ENCODE measurements at places on chromosomes 5 and 9.

- H3K36me3 ChIP-seq, result no peaks in the 10 kb centered on the region
- no peak for DNase-seq
- no peaks in the 10 kb centered on the region for H3K4me1 ChIP-seq
- no peak overlapping the region for H3K27ac ChIP-seq
These were observed 21.9 kb upstream of the TXN start for GRCh38 chr9:110278080-110278707.

DNA sequence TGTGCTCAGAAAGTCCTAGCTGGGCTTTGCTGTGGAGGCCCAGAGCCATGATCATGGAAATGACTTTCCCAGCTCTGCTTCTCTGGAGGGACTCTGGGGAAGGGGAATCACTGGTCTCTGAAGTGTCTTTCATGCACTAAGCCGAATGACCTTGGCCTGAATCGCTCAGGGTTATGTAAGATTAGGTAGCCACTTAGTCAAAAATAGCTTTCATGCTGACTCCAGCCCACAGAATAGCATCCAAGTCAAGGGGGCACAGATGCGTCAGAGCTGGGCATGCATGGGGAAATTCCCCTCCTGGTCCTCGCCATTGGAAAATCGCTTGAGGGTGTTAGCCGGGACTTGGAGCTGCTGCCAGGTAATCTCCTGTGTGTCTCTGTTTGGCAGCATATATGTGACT is 36.1 kb upstream of the PPARGC1B start:
- no peak overlapping the region for H3K4me3 ChIP-seq
- DNase-seq, result no peak
- no peaks in the 10 kb centered on the region for H3K4me1 ChIP-seq
- no peaks in the 10 kb centered on the region for H3K27me3 ChIP-seq
- H3K36me3 ChIP-seq, result no peaks in the 10 kb centered on the region
- H3K27ac ChIP-seq, result no peak overlapping the region

DNA sequence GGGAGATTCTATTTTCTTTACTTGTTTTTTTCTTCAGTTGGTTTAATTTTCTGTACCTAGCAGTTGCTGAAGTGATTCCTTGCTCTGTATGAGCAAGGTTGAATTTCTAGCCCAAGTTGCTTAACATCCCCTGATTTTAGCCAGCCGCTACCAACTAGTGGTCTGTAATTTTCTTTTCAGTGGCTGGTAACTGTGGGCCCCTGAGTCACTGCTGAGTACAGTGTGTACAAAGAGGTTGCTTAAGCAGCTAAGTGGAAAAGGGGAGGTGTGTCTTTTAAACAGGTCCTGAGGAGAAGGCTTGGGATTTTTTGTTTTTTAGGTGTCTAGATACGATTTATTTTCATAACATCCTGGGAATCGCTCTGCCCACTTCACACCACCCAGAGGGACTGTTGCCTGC is 254.7 kb downstream of the NR3C1 start:
- H3K4me1 ChIP-seq, result peaks cover 33% of the 10 kb centered on the region
- H3K27ac ChIP-seq, result peak overlapping the region; percentile 77
- no peaks in the 10 kb centered on the region for H3K36me3 ChIP-seq
- no peaks in the 10 kb centered on the region for H3K27me3 ChIP-seq
- H3K4me3 ChIP-seq, result no peak overlapping the region

DNA sequence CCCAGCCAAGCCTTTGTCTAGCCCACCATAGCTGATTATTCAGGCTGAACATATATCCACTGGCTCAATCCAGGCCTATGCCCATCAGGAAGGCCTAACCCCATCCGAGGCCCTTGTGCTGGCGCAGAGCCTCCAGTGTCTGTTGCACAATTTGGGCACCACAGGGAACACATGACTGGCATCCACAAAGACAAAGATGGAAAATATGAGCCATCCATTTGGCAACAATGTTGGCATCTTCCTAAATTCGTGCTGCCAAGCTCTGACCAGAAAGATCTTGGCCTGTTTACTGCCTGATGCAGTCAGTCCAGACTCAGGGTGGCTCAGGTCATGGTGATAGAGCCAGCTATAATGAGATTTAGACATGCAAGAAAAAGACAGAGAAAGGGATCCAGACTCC is 233.8 kb downstream of the PIK3R1 start:
- H3K4me3 ChIP-seq, result no peak overlapping the region
- peak; percentile 89 for DNase-seq
- no peaks in the 10 kb centered on the region for H3K36me3 ChIP-seq
- H3K4me1 ChIP-seq, result no peaks in the 10 kb centered on the region
- no peaks in the 10 kb centered on the region for H3K27me3 ChIP-seq

DNA sequence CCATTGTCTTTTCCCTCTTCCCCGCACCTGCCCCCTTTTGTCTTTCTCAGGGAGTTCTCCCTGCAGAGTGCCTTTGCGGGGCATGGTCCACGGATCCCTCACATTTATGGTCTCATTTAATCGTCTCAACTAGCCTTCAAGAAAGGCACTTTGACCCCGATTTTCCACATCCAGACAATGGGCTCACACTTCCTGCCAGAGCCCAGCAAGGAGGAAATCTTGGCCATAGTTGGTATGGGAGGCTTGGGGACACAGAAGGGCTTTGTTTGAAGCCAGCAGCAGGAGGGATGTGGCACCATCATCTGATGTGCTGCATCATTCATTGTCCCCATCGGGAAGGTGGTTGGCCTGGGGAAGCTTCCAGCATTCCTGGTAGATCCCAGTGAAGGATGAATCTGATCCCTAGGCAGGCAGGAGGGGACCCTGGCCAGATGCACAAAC is 24.9 kb downstream of the GSN start:
- H3K36me3 ChIP-seq, result peaks cover 11% of the 10 kb centered on the region
- H3K4me1 ChIP-seq, result peaks cover 91% of the 10 kb centered on the region
- no peaks in the 10 kb centered on the region for H3K27me3 ChIP-seq
- peak overlapping the region; percentile 92 for H3K27ac ChIP-seq
- no peak for DNase-seq
- no peak overlapping the region for H3K4me3 ChIP-seq

GRCh38 chr9:82682431-82682830 is 380.5 kb downstream of the RASEF start:
- H3K27me3 ChIP-seq, result no peaks in the 10 kb centered on the region
- no peaks in the 10 kb centered on the region for H3K4me1 ChIP-seq
- no peaks in the 10 kb centered on the region for H3K36me3 ChIP-seq
- no peak overlapping the region for H3K27ac ChIP-seq
- DNase-seq, result no peak

DNA sequence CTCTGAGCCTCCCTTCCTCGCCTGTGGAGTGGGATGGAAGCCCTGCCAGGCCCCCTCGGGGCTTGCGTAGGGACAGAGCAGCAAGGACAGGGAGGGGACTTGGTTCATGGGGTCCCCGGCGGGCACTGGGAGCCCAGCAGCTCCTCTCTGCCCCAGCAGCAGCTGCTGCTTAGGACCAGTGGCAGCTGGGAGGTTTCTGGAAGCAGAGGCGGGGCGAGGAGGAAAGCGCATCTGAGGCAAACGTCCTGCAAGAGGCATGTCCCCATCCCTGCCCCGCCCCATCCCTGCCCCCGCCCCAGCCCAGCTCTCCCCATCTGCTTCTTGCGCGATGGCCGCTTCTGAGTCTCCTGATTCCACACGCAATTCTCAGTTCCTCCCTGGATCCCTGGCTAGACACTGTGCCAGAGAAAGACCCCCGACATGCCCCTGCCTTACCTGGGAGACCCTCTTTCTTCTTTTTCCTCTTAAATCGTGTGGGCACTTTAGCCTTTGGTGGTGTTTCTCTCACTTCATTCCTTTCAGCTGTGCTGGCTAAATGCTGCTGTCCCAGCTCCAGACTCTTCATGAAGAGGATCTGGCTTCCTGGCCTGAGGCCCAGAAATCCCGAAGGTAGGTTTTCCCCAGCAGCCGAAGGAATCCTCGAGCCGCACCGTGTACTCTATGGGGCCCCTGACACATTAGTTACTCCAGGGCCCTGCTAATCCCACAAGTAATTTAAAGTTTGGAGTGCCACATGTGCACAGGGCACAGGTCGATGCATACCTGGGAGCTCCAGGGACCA is 4.4 kb upstream of the OR2S2 start:
- DNase-seq, result no peak
- no peak overlapping the region for H3K27ac ChIP-seq
- H3K4me1 ChIP-seq, result no peaks in the 10 kb centered on the region
- no peaks in the 10 kb centered on the region for H3K27me3 ChIP-seq
- no peak overlapping the region for H3K4me3 ChIP-seq
- no peaks in the 10 kb centered on the region for H3K36me3 ChIP-seq
